Mesothelial cell of epicardium (in vitro differentiated cells): ENCODE measurements at places on chromosomes 5 and 9.

- DNase-seq, result no peak
Measured at GRCh38 chr5:34959323-34959722, 30.0 kb downstream of the DNAJC21 start.

DNA sequence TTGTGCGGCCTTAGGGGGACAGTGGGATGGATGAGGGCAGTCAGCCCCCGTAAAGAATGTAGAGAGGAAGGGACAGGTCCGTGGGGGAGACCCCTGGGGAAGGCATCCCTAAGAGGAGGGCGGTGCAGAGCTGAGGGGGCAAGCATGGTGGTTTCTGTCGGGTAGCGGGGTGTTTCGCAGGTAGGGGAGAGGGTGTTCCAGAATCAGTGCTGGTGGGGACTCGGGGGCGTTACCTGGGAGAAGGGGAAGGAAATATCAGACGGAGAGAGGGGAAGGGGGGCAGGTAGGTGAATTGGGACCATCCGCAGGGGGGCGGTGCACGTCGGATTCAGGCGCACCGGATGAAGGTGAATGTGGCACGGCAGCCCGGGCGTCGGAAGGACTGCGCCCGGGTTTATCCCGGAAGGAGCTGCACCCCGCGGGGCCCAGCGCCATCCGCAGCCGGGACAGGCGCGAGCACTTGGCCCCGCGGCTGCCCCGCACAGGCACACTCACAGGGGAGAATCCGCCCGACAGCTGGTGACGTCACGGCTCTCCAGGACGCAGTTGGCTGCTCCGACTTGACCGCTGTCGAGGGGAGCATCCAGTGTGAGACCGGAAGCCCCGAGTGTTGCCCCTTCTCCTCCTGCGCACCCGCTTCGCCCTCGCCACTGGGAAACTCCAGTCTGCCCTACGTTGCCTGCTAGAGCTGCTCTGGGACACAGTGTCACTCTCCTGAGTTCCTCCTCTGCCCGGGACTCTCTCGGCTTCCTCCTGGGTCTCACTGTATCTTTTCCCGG is 1.3 kb downstream of the CD72 start:
- DNase-seq, result peak; percentile 56

GRCh38 chr9:89496645-89497256 is 1.2 kb downstream of the SEMA4D start:
- no peak for DNase-seq

DNA sequence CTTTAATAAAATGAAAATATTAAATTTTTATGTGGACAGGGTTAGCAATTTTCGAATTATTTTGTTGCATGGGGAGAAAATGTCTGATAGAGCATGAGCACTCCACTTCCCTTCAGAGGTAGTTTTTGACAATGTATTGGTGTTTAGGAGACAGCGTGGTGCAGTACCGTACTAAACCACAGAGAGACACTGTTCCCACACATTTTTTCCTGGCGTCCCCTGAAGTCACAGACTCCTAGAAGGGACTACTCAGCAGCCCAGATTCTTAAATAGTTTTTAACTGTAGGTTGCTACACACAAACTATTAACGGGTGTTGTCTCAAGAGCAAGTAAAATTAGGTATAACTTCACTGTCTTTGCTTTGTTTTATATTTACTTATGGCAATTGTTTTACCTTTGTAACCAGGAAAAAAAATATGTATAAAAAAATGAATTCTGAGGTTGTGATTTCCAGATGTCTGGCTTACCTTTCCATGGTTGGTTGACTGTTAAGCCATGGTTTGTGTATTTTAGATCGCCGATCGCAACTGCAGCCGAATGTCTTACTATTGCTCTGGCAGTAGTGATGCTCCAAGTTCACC is 171.2 kb downstream of the DOCK8 start:
- no peak for DNase-seq

- DNase-seq, result no peak
Measured at GRCh38 chr5:6462671-6463070, 14.0 kb downstream of the UBE2QL1 start.

DNA sequence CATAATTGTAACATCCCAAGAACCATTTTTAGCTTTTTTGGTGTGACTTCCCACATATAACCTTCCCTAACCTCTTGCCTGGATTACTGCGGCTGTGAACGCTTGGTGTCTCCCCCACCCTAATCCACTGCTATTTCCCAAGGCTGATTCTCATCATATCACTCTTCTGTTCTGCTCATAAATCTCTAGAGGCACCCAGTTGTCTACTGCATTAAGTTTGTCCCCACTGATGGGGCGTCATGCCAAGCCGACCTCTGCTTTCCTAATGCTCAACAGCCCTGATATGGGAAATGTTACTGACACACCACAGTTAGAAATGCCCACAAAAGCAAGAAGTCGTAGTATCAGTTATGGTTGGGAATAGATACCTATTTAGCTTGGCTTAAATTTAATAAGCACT is 24.4 kb downstream of the NPR3 start:
- no peak for DNase-seq

GRCh38 chr5:131766689-131767088 is 30.1 kb downstream of the FNIP1 start:
- DNase-seq, result no peak

- no peak for DNase-seq
Measured at GRCh38 chr5:124957063-124957462, 210.6 kb upstream of the ZNF608 start.

- no peak for DNase-seq
Measured at GRCh38 chr9:120257483-120257882, 322.5 kb downstream of the CDK5RAP2 start.

DNA sequence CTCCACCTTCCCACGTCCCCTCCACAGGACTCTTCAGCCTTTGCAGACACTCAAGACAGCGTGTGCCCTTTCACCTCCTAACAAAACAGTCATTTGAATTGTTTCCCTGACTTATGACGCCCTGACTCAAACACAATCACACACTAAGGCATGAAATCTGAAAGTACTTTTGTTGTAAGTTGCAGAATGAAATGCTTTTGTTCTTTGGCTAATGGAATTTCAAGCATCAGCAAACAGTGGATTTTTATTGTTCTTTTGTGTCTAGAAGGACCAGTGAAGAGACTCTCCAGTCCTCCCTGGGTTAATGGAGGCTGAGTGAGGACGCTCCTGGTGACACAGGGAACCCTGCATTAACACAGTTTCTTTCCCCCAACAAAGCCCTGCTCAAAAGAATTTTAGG is 380.1 kb downstream of the CTNND2 start:
- no peak for DNase-seq

GRCh38 chr5:114438471-114438870 is 76.6 kb downstream of the KCNN2 start:
- DNase-seq, result no peak

DNA sequence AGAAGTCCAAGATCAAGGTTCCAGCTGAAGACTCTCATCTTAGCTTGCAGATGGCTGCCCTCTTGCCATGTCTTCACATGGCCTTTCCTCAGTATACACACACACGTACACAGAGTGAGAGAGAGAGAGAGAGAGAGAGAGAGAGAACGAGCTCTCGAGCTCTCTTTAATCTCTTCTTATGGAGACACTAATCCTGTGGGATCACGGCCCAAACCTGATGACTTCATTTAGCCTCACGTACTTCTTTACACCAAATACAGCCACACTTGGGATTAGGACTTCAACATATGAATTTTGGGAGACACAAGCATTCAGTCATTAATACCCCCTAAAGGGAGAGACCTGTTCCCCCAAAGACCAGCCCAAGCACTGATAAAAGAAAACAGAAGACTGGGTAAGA is 42.8 kb downstream of the SIL1 start:
- no peak for DNase-seq
